Activated T-cell treated with anti-CD3 and anti-CD28 coated beads for 24 hours (primary cell): ENCODE measurements at places on chromosomes 4 and X.

DNA sequence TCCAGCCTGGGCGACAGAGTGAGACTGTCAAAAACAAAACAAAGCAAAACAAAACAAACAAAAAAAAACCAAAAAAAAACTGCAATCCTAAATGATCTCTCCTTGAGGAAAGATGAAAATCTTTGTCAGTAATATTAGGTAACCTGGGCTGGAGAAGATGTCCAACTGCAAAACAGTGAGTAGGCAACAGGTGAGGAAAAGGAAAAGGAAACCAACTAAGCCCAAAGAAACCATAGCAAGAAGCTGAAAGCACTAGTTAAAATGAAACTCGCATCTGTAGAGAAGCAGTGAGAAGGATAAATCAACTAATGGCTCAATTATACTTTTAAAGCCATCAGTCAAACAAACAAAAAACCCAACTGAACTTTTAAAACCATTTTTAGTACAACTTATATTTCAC lies 54.2 kb downstream of the ENOX2 start:
- no peak for DNase-seq

DNA sequence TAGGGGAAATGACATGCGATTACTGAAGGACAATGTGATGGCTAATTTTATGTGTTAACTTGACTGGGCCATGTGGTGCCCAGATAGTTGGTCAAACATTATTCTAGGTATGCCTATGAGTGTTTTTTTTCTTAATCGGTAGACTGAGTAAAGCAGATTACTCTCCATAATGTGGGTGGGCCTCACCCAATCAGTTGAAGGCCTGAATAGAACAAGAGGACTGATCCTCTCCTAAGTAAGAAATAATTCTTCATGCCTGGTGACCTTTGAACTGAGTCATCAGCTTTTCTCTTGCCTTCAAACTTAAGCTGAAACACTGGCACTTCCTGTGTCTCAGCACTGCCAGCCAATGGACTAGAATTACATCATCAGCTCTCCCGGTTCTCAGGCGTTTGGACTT lies 164.0 kb upstream of the FGF13 start:
- no peak for DNase-seq

GRCh38 chrX:10833299-10834169 lies 213.1 kb upstream of the MID1 start:
- DNase-seq = no peak

- DNase-seq = no peak
These were observed 23.9 kb downstream of the SCD5 start for GRCh38 chr4:82774711-82775171.

DNA sequence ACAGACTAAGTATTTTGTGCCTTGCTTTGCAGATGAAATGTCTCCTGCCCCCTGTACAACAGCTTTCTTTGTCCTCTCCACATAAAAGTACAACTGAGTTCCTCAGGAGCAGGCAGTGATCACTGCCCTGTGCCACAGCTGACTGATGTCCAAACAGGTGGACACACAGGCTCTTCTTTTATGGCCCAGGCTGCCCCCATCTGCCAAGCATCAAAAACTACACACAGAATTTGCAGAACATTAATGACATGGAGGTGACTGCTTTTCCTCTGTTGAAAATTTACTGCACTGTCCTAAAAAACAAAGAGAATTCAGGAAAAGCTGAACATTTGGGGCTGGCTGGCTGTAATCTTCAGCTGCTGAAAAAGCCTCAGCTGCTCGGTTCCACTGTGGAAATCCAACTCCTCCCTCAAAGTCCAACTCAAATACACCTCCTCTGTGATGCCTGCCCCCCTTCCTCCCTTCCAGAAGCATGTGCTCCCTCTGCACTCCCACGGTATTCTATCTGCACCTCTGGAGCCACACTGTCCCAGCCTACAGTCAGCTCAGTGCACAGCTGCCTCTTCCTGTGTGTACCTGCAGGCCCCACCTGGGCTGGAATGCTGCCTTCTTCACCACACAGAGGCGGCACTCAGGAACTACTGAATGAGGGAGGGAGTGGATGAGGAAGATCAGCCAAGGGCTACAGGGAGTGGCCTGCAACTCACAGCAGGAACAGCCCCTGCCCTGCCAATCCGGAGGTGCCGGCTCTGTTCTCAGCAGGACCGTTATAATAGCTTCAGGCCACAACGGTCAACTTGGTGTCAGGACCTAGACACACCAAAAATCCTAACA lies 10.3 kb downstream of the AFAP1 start:
- no peak for DNase-seq

GRCh38 chrX:69015156-69015555 lies 150.1 kb downstream of the PJA1 start:
- DNase-seq = no peak
